ENCODE measurements at places on chromosomes 12 and 14.
A peak's percentile ranks its signal among the peaks of the same experiment; 100 is the strongest.

DNA sequence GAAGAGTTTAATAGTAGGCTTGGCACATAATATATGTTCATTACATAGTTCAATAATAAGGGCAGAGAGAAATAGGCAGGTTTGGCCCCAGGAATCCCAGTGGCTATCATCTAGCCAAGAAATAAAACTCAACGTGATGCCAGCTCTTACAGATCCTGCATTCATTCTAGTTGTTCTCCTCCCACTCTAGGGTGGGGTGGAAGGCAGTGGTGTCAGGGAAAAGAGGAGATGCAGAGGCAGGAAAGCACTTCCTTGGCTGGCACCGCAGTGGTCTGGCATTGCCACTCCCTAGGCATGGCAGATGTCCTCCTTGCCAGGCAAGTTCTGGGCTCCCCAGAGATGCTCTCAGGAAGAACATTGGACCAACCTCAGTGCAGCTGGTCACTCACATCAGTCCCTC lies 383.6 kb downstream of the GRIN2B start:
- no peaks in the 10 kb centered on the region for H3K27me3 ChIP-seq
- DNase-seq, result no peak
- H3K4me3 ChIP-seq, result no peak overlapping the region
- no peak overlapping the region for H3K27ac ChIP-seq
- no peaks in the 10 kb centered on the region for H3K4me1 ChIP-seq

- no peak for DNase-seq
- H3K4me3 ChIP-seq, result no peak overlapping the region
- H3K27me3 ChIP-seq, result no peaks in the 10 kb centered on the region
- H3K4me1 ChIP-seq, result no peaks in the 10 kb centered on the region
Measured at GRCh38 chr12:118455327-118455726, 79.0 kb downstream of the SUDS3 start.

- DNase-seq, result no peak
- no peaks in the 10 kb centered on the region for H3K36me3 ChIP-seq
- H3K4me3 ChIP-seq, result no peak overlapping the region
- no peaks in the 10 kb centered on the region for H3K27me3 ChIP-seq
Measured at GRCh38 chr12:130603396-130603965, 112.6 kb downstream of the RIMBP2 start.

DNA sequence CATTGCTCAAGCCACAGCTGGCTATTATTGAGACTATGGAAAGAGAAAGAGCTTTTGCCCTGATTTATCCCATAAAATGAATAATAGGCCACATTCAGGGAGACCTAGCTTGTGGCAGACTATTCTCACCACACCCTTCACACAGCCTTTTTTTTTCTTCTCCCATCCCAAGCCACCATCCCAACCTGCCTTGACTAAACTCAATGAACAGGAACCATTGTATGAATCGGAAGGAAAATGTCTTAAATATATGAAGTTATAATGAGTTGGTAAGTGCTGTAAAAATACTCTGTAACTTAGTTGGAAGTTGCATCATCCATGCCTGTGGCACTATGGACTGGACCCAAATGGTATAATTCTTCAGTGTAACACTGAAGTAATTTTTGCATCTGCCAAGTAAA lies 338.4 kb downstream of the RAD51B start:
- no peak overlapping the region for H3K4me3 ChIP-seq
- H3K27me3 ChIP-seq, result no peaks in the 10 kb centered on the region
- peaks cover 7% of the 10 kb centered on the region for H3K4me1 ChIP-seq
- DNase-seq, result peak; percentile 71
- peak overlapping the region; percentile 52 for H3K27ac ChIP-seq
- H3K36me3 ChIP-seq, result no peaks in the 10 kb centered on the region

GRCh38 chr14:91252871-91253794 lies 8.6 kb upstream of the GPR68 start:
- H3K4me1 ChIP-seq, result peaks cover 16% of the 10 kb centered on the region
- peak; percentile 66 for DNase-seq
- H3K4me3 ChIP-seq, result peak overlapping the region; percentile 59
- H3K27me3 ChIP-seq, result peaks cover 10% of the 10 kb centered on the region
- H3K36me3 ChIP-seq, result no peaks in the 10 kb centered on the region
- H3K27ac ChIP-seq, result no peak overlapping the region

DNA sequence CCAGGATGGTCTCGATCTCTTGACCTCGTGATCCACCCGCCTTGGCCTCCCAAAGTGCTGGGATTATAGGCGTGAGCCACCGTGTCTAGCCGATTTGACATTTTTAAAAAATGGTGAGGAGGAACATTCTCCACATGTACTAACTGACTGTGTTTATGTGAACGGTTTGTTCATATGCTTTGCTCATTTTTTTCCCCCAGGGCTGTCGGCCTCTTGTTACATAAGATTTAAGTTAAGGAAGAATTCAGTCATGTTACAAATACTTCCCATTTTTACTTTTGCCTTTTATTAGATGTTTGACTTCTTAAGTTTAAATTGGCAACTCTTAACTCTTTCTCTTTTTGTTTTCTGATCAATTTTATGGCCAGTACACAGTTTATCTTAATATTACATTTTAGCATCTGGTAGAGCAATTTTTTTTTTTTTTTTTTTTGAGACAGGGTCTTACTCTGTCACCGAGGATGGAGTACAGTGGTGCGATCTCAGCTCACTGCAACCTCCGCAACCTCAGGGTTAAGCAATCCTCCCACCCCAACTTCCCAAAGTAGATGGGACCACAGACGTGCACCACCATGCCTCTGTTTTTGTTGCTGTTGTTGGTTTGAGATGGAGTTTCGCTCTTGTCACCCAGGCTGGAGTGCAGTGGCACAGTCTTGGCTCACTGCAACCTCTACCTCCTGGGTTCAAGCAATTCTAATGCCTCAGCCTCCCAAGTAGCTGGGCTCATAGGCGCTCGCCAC lies 9.6 kb downstream of the GNS start:
- H3K27me3 ChIP-seq, result no peaks in the 10 kb centered on the region
- no peak overlapping the region for H3K27ac ChIP-seq
- H3K4me3 ChIP-seq, result no peak overlapping the region
- no peak for DNase-seq
- H3K36me3 ChIP-seq, result peaks cover 66% of the 10 kb centered on the region

DNA sequence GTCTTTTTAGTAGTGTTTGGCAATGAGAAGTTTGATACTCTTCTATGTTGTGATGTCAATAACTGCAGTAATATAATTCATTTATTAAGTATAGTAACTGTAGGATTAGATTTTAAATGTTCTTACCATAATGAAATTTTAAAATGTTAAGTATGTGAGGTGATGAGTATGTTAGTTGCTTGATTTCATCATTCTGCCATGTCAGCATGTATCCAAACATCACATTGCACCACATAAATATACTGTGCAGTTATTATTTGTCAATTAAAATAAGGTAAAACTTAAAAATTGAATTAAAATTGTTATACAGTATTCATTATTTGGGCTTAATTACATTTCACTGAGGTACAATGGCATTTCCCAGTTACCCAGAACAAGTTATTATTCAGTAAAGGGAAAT lies 138.6 kb downstream of the NUBPL start:
- H3K27ac ChIP-seq, result no peak overlapping the region
- H3K4me1 ChIP-seq, result no peaks in the 10 kb centered on the region
- H3K27me3 ChIP-seq, result no peaks in the 10 kb centered on the region
- peaks cover 2% of the 10 kb centered on the region for H3K36me3 ChIP-seq
- no peak overlapping the region for H3K4me3 ChIP-seq
- no peak for DNase-seq

GRCh38 chr14:101738703-101739320 lies 22.7 kb upstream of the PPP2R5C start:
- H3K27me3 ChIP-seq, result no peaks in the 10 kb centered on the region
- H3K4me1 ChIP-seq, result no peaks in the 10 kb centered on the region
- no peaks in the 10 kb centered on the region for H3K36me3 ChIP-seq
- H3K4me3 ChIP-seq, result no peak overlapping the region
- DNase-seq, result no peak

DNA sequence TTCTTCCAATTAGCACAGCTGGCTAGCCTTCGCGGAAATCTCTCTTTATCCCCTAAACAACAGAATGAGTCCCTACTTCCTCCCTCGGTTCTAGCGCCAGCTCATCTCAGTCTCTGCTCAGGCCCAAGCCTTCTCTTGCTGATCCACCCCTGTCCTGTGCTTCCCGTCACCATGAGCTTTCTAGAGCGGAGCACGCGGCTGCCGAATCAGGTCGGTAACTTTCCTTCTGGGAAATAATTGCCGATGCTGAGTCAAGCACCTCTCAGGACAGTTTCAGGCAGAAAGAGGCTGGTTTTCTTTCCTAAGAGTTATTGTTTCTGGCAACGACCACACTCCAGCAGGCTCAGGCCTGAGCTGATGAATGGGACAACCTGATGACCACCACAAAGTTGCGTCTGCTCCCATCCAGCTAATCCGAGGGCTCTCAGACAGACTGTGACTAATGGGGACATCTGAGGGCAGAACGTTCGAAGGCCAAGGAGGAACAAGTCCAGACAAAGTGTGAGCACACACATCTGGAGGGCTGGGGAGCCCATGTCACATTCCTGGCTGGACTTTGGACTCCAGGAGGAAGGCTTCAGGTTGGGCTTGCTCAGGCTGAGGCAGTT lies 13.6 kb upstream of the GPR68 start:
- H3K27me3 ChIP-seq, result peaks cover 8% of the 10 kb centered on the region
- DNase-seq, result no peak
- H3K4me1 ChIP-seq, result peaks cover 5% of the 10 kb centered on the region
- H3K36me3 ChIP-seq, result no peaks in the 10 kb centered on the region

DNA sequence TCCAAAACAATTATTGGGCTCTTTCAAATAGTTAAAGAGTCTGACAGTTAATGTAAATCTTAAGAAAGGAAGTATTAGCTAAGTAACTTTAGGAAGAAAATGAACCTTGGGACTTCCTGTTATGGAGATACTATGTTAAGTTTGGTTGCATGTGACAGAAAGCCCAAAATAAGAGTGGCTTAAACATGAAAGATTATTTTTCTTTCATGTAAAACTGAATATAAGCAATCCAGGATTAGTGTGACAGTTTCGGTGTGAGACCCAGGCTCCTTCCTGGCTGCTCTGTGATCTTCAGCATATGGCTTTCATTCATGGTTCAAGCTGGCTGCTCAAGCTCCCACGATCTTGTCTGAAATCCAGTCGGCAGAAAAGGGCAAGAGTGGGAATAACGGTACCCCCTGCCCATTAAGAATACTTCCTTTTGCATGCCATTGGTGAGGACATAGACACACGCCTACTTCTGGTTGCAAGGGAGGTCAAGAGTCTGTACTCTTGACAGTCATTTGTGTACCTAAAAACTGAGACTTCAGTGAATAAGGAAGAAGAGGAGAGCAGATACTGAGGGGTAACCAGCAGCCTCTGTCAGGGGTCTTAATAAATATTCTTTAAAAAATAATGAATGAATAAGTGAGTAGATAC lies 2.2 kb upstream of the RPAP3 start:
- H3K27me3 ChIP-seq, result no peaks in the 10 kb centered on the region
- DNase-seq, result no peak
- no peak overlapping the region for H3K27ac ChIP-seq
- H3K4me1 ChIP-seq, result peaks cover 8% of the 10 kb centered on the region

GRCh38 chr14:101069228-101069549 lies 165.7 kb upstream of the RTL1 start:
- no peaks in the 10 kb centered on the region for H3K27me3 ChIP-seq
- no peak overlapping the region for H3K4me3 ChIP-seq
- DNase-seq, result no peak
- no peak overlapping the region for H3K27ac ChIP-seq
- H3K4me1 ChIP-seq, result peaks cover 14% of the 10 kb centered on the region

GRCh38 chr12:111304642-111305071 lies 64.2 kb downstream of the PHETA1 start:
- H3K27ac ChIP-seq, result no peak overlapping the region
- no peaks in the 10 kb centered on the region for H3K27me3 ChIP-seq
- no peaks in the 10 kb centered on the region for H3K4me1 ChIP-seq
- H3K4me3 ChIP-seq, result no peak overlapping the region
- no peak for DNase-seq
- H3K36me3 ChIP-seq, result no peaks in the 10 kb centered on the region

- no peak for DNase-seq
- H3K4me3 ChIP-seq, result no peak overlapping the region
- H3K27ac ChIP-seq, result no peak overlapping the region
- peaks cover 10% of the 10 kb centered on the region for H3K36me3 ChIP-seq
- H3K4me1 ChIP-seq, result no peaks in the 10 kb centered on the region
Measured at GRCh38 chr12:32834122-32834521, 62.5 kb downstream of the PKP2 start.

DNA sequence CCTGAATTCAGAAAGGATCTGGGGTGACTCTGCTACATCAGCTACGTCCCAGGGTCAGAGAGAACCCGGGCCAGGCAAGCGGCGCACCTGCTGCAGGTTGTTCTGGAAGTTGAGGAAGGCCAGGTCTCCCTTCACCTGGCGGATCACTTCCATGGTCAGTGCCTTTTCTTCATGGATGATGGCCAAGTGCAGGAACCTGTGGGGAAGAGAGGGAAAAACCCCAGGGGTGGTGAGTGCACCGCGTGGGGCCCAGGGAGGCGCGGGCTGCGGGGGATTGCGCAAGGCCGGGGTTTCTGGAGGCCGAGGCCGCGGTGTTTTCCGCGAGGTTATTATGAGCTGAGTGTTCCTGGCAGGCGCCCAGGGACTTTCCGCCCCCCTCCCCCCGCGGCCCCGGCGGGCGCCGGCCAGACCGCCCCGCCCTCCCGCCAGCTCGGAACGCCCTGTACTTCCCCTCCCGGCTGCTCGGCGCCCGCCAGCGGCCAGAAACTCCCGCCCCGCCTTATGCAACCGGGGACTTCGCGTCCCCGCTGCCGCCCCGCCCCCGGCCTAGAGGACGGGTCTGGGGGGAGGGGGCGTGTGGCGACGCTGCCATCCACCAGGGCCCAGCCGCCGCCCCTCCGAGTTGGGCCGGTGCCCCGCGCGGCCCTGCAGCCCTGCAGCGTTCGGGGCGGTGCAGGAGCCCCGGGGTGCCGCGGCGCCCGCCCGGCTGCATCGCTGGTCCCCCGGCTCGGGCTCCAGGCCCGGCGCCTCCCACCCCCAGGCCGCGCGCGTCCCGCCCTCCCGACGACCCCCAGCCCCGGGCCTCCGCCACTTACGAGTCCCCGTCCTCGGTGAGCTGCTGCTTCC lies 723 bp downstream of the NFKBIA start:
- no peaks in the 10 kb centered on the region for H3K27me3 ChIP-seq
- peaks cover 37% of the 10 kb centered on the region for H3K4me1 ChIP-seq
- peak overlapping the region; percentile 99 for H3K27ac ChIP-seq
- H3K4me3 ChIP-seq, result peak overlapping the region; percentile 95
- peak; percentile 97 for DNase-seq

GRCh38 chr14:64636208-64636979 lies 67.8 kb upstream of the PLEKHG3 start:
- no peaks in the 10 kb centered on the region for H3K27me3 ChIP-seq
- H3K27ac ChIP-seq, result peak overlapping the region; percentile 30
- peak; percentile 63 for DNase-seq
- peaks cover 13% of the 10 kb centered on the region for H3K4me1 ChIP-seq
- H3K36me3 ChIP-seq, result no peaks in the 10 kb centered on the region

- H3K36me3 ChIP-seq, result peaks cover 37% of the 10 kb centered on the region
- no peak overlapping the region for H3K27ac ChIP-seq
- H3K27me3 ChIP-seq, result no peaks in the 10 kb centered on the region
- H3K4me1 ChIP-seq, result no peaks in the 10 kb centered on the region
- no peak for DNase-seq
Measured at GRCh38 chr14:75442642-75443041, 14.8 kb downstream of the JDP2 start.

- H3K36me3 ChIP-seq, result peaks cover 65% of the 10 kb centered on the region
- H3K27ac ChIP-seq, result no peak overlapping the region
- H3K4me3 ChIP-seq, result no peak overlapping the region
- H3K4me1 ChIP-seq, result peaks cover 41% of the 10 kb centered on the region
- H3K27me3 ChIP-seq, result no peaks in the 10 kb centered on the region
Measured at GRCh38 chr14:67583711-67584644, 16.1 kb downstream of the PIGH start.

Measured in large intestine (tissue), 12 donors.